ENCODE measurements at places on chromosomes 11 and 22.
A peak's percentile ranks its signal among the peaks of the same experiment; 100 is the strongest.

DNA sequence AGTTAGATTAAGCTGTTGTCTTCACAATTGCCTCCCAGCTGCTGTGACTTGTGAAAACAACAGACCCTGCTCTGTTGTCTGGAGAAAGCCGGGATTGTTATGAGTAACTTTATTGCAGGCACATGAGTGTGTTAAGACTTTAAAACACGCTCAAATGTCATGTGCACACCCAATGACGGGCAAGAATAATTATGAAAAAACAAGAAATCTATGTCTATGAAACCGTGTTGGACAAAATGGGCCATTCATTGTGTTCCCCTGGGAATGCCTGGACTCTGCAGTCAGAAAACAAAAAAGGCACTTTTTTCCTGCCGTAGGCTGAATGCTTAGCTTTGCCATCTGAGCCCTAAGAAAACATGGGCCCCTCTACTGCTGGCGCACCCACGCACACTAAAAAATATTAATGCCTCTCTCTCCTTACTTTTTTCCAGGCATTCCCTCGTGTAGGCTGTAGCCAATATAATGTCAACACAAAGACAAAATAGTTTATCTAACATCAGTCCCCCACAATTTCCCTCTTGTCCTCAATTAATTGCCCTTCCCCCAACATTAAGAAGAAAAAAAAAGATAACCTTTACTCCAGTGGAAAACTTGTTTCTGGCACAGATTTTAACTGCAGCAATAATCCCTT is 207.9 kb downstream of the SOX6 start:
- peak; percentile 12 for DNase-seq

GRCh38 chr11:35629914-35630313 is 11.7 kb downstream of the FJX1 start:
- DNase-seq: no peak

- no peak for DNase-seq
Measured at GRCh38 chr11:69732910-69733309, 29.1 kb upstream of the FGF19 start.

GRCh38 chr22:17115945-17116565 is 5.1 kb downstream of the TMEM121B start:
- no peak for DNase-seq

DNA sequence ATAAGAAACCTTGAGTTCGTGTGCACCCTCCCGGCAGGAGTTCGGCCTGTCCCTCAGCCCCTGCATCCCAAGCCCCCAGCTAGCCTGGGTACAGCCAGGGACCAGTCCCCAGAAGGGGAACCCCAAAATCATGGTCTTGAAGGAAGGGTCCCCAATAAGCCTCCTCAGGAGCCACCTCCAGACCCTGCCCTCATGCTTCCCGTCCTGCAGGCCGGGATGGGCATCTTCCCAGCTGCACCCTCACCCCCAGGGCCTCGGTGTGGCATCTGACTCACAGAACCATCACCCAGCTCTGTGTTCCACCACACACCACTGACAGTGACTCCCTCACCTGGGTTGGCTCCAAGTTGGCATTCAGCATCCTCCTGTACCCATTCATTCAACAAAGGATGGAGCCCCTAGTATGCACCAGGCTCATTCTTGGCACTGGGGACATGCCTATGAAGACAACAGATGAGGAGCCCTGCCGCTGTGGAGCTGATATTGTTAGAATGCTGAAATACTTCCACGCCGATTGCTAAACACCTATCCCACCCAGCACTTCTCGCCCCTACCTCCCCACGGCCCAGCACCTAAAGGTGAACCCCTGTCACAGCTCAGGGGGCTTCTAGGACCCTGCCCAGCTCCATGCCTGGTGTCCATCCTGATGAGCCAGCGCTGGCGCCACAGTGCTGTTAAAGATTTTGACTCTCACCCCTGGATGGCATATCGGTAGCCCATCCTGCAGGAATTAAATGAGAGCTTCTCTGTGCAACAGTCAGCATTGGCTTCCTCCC is 77.8 kb downstream of the BUD13 start:
- DNase-seq: no peak

DNA sequence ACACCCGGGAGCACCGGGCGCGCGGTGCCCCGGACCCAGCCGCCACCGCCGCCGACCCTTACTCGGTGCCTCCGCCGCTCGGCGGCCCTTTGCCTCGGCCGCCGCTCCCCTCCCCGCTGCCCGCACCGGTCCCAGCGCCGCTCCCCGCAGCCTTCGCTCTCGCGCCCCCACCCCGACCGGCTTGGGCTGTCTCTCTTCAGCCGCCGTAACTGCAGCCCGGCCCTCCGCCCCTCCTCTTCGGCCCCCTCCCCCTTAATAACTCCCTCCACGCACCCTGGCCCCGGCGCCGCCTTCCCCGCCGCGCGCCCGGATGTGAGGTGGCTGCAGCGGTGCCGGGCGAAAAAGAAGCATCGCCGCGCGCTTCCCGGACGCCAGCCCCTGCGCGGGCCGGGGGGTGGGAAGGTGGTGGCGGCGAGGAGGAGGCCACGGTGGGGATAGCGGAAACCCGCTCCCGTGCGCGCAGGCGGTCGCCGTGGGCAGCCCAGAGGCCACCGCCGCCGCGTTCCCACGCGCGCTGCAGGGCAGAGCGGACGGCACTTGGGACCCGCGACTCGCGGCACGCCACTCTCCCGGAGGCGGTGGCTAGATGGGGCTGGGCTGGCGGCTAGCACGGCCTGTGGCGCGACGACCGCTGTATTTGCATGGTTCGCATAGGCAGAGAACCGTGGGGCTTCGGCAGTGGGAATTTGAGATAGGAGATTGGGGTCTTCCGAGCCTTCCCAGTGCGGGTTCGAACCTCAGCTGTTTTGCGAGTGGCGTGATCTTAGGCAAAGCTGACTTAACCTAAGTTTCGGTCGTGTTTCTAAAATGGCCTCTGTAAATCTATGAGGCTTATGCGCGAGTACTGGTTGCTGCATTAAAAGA is at the start of gene EIF4ENIF1:
Gene EIF4ENIF1 (minus strand): TSS at position 211 of the 864 bp plus-strand sequence. CDS start 1,124 bp downstream, outside the sequence.
- DNase-seq: peak; percentile 91

GRCh38 chr11:8959546-8960166 is 4.6 kb downstream of the TMEM9B start:
- no peak for DNase-seq

- DNase-seq: no peak
Measured at GRCh38 chr11:95154514-95154913, 64.9 kb downstream of the ENDOD1 start.

DNA sequence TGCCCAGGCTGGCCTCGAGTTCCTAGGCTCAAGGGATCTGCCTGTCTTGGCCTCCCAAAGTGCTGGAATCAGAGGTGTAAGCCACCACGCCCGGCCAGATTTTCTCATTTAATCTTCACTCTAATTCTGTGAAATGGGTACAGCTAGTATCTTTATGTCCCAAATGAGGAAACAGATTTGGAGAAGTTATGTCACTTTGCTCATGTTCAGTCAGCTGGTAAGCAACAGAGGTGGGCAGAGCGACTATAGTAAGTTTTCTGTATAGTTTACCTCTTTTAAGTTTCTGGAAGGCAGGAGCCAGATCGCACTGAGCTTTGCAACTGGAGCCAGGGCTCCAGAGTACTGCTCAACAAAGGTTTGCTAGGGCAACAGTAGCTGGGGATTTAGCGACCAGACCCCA is 33.2 kb downstream of the RCOR2 start:
- no peak for DNase-seq

DNA sequence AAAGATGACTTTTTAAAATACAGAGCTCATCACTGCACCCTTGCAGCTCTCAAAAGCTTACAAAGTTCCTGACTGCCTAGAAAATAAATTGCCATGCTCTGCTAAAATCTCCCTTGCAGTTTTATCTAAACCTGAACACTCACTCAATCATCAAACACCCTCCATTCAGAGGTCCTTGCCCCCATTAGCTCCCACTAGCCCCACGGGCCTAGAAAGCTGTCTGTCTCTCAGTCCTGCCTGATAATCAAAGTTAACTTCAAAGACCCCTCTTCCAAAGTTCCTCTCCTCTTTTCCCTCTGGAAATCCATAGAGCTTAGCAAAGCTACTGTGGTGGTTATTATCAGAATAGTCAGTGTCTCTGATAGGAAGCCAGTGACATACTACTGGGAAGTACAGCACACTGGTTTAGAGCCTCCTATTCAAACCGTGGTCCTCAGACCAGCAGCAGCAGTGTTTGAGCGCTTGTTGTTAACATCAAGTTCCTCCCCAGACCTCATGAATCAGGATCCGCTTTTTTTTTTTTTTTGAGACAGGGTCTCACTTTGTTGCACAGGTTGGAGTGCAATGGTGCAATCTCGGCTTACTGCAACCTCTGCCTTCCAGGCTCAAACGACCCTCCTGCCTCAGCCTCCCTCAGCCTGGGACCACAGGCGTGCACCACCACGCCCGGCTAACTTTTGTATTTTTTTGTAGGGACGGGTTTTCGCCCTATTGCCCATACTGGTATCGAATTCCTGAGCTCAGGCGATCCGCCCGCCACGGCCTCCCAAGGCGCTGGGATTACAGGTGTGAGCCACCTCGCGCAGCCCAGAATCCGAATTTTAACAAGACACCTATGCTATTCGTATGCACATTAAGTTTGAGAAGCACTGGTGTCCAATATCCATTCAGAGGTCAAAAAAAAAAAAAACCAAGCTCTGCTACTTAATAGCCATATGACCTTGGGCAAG is 1.2 kb downstream of the NDUFC2 start:
- DNase-seq: no peak

GRCh38 chr11:58125469-58125868 is at the start of gene OR9I1:
Gene OR9I1 (minus strand): TSS chr11:58125530. CDS start chr11:58119444, 6,086 bp downstream.
- no peak for DNase-seq

GRCh38 chr11:11478687-11479086 is 125.6 kb upstream of the CSNK2A3 start:
- no peak for DNase-seq

DNA sequence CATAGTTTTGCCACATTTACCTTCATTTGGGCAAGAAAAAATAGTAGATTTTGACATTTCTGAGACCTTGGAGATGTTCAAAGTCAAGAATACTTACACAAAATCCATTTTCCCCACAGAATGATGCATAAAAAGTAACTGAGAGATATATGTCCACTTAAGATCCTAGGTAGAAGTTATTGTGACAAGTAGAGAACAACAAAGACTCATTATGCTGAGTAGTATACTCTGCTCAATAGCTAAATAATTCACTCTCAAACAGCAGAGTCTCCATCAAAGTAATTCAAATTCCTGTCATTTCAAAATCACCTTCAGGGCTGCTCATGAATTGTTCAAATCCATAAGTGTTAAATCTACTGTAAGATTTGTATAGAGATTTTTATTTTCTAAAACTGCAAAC is 35.3 kb downstream of the IMMP1L start:
- DNase-seq: no peak

DNA sequence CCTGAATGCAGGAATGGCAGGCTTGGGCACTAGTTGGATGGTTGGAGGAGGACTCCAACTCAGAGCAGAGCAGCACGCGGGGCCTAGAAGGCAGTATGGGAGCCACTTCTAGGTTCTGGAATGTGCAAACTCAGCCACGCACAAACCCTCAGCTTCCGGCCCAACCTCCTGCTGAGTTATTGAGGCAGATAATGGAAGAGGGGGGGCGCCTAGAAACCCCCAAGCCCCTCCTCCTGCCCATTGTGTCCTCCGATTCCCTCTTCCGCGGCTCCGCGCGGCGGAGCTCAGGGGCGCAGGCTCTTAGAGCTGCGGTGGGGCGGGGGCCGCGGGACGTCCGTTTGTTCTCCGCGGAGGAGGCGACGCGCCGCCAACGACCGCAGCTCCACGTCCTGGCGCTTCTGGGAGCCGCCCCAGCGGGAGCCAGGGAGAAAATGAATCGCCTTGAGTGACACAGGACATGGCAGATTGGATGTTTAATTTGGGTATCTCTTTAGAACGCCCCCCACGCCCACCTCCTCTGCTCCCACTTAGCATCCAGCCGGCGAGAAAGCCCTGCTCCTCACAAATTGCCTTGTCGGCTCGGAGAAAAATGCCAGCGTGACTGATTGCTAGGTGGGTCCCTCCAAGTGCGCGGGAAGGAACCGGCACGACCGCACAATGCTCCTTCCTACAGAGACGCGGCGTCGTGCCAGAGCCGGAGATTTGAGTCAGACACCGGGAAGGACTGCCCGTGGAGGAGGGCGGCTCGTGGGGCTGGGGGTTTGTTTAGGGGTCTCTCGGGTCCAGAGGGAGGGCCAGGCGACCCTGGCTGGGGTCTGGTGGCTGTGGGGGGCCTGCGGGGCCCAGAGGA is 144.6 kb downstream of the NECTIN1 start:
- no peak for DNase-seq

GRCh38 chr11:73257342-73258103 is 14.6 kb upstream of the P2RY6 start:
- DNase-seq: peak; percentile 44

DNA sequence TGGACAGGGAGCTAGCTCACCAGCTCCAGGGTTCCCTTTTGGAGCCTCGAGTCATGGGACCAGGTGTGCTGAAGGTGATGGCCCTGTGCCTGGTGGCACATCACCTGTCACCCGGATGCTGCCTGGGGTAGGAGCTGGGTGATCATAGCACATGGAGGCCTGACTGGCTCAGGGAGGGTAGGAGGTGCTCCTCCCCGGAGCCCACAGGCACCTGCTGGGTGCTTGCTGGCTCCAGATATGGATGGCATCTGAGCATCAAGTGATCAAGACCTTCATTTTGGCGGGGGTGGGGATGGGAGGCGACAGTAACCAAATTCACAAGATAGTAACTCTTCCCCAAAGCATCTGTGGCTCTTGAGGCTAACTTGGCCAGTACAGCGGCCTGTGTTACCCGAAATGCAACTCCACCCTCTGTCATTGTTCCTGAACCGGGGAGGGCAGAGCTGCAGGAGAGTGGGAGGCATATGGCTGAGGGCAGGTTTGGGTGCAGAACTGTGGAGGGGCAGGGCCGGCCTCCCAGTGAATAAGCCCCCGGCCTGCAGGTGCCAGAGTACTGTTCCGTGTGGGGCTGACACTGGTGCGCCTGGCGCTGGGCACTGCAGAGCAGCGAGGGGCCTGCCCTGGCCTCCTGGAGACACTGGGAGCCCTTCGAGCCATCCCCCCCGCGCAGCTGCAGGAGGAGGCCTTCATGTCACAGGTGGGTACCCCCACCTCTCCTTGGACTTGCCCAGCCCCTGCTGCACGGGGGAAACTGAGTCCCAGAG is 4.7 kb downstream of the TBC1D10C start:
- no peak for DNase-seq

DNA sequence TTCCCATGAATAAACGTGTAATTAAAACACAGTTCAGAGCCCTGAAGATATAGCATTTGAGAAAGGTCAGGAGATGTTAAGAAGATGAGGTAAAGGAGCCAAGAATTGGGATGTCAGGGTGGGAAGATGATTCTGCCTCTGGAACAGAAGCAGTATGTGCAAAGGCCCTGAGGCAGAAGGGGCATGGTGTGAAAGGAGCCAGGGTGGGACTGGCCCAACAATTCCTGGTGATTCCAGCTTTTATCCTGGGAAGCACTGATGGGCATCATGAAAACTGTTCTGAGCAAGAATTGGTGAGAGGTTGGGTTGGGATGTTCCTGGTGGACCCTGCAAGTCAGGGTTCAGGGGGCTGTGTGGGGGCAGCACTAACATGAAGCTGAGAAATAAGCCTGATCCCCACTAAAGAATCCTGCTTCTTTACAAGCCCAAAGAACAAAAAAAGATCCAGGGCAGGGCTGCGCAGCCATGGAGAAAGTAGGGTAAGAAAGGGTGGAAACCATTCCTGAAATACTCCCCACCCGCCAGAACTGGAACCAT is 2.5 kb upstream of the FXYD6 start:
- no peak for DNase-seq

GRCh38 chr11:94179696-94180095 is 51.1 kb downstream of the PANX1 start:
- no peak for DNase-seq
